Fibroblast of villous mesenchyme (primary cell): ENCODE measurements at places on chromosomes 1 and 21. TPM values are rescaled to one million over a fixed set of nuclear protein-coding genes. Genes with fewer than 3 reads are reported as not detected.

The CYB5RL gene
- total RNA-seq: 3.5 and 4.3 TPM in 2 replicates

The CD84 gene
- not detected in 2 replicates for total RNA-seq

The GBP3 gene
- total RNA-seq: 24.8 and 41.0 TPM in 2 replicates

The NCF2 gene
- total RNA-seq: 1.6 TPM in 1 of 2 replicates, not detected in the other

The PDPN gene
- 28.7 and 32.8 TPM in 2 replicates for total RNA-seq

The GUCA2A gene
- not detected in 2 replicates for total RNA-seq

The F13B gene
- total RNA-seq: not detected in 2 replicates

The HES2 gene
- total RNA-seq: 0.43 TPM in 1 of 2 replicates, not detected in the other

The PRR9 gene
- total RNA-seq: under 0.01 TPM in 1 of 2 replicates, not detected in the other

The NPHS2 gene
- not detected in 2 replicates for total RNA-seq

The BTBD19 gene
- total RNA-seq: 11.6 and 13.0 TPM in 2 replicates

The ZNF695 gene
- total RNA-seq: 1.3 and 2.6 TPM in 2 replicates

The IER5 gene
- total RNA-seq: 31.2 and 45.3 TPM in 2 replicates

The FHAD1 gene
- total RNA-seq: under 0.01 TPM in 2 replicates

The ZSCAN20 gene
- total RNA-seq: 7.7 and 10.4 TPM in 2 replicates

The LCE1A gene
- total RNA-seq: not detected in 2 replicates

The TP73 gene
- total RNA-seq: not detected in 2 replicates

The TRIM58 gene
- 0.97 and 3.5 TPM in 2 replicates for total RNA-seq

The ARL8A gene
- 18.7 and 28.5 TPM in 2 replicates for total RNA-seq

The AVPR1B gene
- not detected in 2 replicates for total RNA-seq

The KRTAP10-9 gene
- total RNA-seq: not detected in 2 replicates

The LDLRAD2 gene
- total RNA-seq: under 0.01 TPM in 1 of 2 replicates, not detected in the other

The C1orf53 gene
- 5.6 and 8.1 TPM in 2 replicates for total RNA-seq

The TSPAN1 gene
- 0.32 and 0.43 TPM in 2 replicates for total RNA-seq

The F5 gene
- not detected in 2 replicates for total RNA-seq

The TRIM62 gene
- total RNA-seq: 3.9 TPM in 2 replicates

The KLHDC9 gene
- total RNA-seq: 1.9 and 2.2 TPM in 2 replicates

The GOLPH3L gene
- 9.3 and 17.7 TPM in 2 replicates for total RNA-seq

The B3GALT5 gene
- under 0.01 TPM in 1 of 2 replicates, not detected in the other for total RNA-seq

The FCRL2 gene
- not detected in 2 replicates for total RNA-seq

The CR1 gene
- total RNA-seq: under 0.01 TPM in 1 of 2 replicates, not detected in the other

The KRTAP19-7 gene
- not detected in 2 replicates for total RNA-seq

The FCAMR gene
- total RNA-seq: not detected in 2 replicates

The GPR37L1 gene
- total RNA-seq: under 0.01 TPM in 1 of 2 replicates, not detected in the other

The PADI2 gene
- under 0.01 and 0.43 TPM in 2 replicates for total RNA-seq

The ADGRL4 gene
- total RNA-seq: 1.9 and 4.7 TPM in 2 replicates

The ELK4 gene
- total RNA-seq: 23.5 and 30.2 TPM in 2 replicates
